ENCODE measurements at places on chromosomes 12 and 14.

DNA sequence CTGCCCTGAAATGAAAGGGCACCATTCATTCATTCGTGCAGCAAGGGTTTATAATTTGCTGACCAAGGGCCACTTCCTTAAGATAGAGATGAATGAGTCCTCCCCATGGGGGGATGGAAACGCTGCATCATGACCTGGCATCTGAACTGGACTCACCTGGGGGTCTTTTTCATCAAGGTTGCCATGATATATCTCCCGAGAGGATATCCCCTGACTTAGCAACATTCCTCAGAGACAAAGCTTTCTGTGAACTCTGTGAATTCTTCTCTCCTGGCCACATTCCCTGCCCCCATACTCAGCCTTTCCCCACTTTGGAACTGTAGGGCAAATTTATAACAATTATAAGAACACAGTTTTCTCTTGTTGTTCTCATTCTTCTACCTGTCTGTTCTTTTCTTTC is 30.8 kb downstream of the SRRM4 start:
- DNase-seq: no peak

GRCh38 chr12:26857465-26858176 is 24.6 kb upstream of the ITPR2 start:
- DNase-seq: no peak

DNA sequence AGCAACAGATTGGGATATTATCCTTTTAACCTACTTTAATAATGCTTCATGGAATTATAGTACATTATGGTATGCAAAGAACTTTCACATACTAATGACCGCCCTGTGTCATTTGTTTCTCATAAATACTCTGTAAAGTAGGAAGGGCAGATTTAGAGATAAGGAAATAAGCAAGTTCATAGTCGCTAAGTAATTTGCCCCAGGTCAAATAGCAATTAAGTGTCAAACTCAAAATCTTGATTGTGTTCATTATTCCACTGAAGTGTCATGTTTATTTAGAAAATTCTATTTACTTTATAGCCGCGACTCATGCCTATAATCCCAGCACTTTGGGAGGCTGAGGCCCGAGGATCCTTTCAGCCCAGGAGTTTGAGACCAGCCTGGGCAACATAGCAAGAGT is 98.7 kb upstream of the ATF1 start:
- DNase-seq: no peak

DNA sequence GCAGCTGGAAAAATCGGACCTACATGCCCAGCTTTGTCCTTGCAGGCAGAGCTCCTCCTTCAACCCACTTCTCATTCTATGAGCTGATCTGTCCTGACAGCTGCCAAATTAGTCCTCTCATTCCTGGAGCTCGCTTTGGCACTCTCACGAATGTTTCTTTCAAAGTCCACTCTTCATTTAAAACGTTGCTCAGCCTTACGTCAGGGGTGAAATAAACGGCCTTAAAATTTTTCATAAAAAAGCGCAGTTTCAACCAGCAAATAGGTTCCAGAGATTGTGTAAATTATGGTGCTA is 120.9 kb upstream of the HIF1A start:
- DNase-seq: no peak

- no peak for DNase-seq
These were observed 59.3 kb downstream of the ABCC9 start for GRCh38 chr12:21881965-21882364.

GRCh38 chr12:112482733-112483132 is 64.0 kb downstream of the PTPN11 start:
- no peak for DNase-seq

- DNase-seq: no peak
These were observed 64.9 kb upstream of the PCED1B start for GRCh38 chr12:47014474-47014873.

GRCh38 chr12:52964556-52965336 is 15.8 kb downstream of the KRT18 start:
- no peak for DNase-seq

DNA sequence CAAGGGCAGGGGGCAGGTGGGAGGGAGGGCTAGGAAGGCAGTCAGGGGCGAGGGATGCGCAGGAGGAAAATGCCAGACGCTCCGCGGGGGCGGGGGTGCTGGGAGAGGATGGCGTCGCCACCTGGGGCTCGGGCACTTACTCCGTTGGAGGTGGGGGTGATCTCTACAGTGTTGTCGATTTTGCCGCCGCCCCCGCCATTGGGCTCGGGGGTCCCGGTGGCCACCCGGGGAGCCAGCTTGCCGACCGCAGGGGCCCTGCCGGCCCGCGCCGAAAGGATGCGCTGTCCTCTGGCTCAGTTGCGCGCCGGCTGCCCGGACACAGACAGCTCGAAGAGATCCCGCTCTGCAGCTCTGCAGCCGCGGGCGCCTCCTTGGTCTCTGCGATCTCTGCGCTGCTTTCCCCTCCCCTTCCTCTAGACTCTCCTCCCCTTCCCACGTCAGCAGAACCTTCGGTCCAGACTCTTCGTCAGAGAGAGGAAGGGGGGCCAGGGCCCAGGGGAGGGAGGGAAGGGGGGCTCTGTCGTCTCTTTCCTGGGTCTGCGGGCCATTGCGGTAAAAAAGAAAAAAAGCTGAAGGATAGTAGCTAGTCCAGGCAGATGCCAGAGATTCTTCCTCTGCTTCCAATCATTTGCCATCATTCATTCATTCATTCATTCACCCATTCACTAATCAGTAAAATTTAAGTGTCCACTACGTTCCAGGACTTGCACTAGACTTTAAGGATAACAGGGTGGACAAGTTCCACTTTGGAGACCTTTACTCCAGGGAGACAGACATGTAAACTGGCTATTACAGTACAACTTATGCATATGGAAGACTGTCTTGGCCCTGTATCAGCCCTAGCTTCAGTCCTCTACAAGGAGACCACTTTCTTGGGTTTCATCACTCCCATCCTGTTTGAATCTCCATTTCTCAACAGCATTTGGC is at the start of gene SLC22A17:
Gene SLC22A17 (minus strand): TSS at position 382 of the 927 bp plus-strand sequence.
- peak; percentile 65 for DNase-seq

GRCh38 chr12:66679461-66680084 is 697 bp upstream of the GRIP1 start:
- no peak for DNase-seq

DNA sequence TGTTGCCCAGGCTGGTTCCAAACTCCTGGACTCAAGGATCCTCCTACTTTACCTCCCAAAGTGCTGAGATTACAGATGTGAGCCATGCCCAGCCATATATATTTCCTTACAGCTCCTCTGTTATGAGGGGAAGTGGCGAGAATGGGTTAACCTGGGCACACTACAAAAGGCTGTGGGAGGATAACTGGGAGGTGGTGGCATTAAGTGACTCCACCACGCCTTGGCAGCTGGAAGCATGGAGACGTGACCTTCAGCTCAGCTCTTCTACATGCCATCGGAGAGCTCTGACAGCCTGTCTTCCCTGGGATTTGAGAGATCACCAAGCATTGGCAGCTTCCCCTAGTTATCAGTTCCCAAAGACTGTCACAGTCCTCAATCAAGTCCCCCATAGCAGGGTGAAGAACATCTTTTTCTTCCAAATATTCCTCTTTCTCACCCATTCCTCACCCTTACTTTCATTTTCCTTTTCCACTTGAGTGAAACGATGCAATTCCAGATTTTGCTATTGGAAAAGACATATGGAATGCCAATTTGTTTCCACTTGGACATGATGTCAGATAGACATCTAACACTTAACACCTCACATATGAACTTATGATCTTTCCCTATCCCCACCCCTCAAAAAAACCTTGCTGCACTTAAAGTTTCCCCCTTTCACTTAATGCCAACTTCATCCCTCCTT is 48.5 kb downstream of the PHLDA1 start:
- peak; percentile 35 for DNase-seq

DNA sequence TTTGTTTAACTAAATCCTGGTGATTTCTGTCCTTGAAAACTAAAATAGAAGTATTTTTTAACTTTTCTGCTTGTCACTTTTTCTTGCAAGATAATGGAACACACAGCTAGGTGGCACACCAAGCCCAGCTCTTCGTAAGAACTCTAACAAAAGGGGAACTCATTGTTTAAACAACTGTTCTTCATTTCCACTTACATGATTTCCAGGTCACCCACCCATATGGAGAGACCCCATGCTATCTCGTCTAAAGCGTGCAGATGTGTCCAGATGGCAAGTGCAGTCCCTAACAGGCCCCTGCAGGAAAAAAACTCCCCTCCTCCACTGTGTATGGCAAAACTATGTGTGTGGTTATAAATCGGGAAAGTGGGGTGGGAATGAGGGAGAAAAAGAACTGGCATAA is 43.3 kb upstream of the NT5DC3 start:
- no peak for DNase-seq

GRCh38 chr14:95522116-95522515 is 5.7 kb upstream of the SYNE3 start:
- no peak for DNase-seq

DNA sequence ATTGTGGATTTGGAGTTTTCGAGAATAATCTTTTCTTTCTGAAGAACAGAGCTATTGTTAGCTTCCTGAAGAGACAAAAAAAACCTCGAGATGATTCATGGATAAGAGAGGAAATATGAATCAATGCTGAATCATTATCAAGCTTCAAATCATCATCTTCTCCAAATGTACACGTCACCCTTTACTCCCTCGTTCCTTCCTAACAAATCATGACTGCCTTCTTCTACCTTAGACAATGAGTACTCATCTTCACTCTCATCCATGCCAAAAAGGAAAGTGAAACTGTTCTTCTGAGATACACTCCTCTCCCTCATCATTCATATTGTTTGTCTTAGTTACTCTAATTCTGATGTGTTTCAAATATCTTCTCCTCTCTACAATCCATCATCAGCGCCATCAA is 1115.8 kb upstream of the ATXN7L3B start:
- no peak for DNase-seq

DNA sequence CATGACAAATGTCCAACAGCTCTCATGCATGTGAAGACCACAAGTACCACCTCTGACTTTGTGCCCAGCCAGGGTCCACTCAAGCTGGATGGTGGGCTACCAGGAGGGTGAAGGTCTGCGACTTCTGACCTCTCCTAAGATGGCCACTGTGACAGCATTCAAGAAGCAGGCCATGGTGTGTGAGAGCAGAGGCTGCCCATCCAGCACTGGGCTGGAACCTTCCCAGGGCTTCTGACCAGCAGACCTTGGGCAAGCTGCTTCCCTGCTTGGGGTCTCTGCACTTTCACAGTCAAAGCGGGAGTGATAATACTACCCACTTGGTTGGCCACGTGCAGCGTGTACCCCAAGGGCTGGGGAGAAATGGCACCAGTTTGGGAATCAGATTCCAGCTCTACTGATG is 10.4 kb downstream of the MMAB start:
- no peak for DNase-seq

DNA sequence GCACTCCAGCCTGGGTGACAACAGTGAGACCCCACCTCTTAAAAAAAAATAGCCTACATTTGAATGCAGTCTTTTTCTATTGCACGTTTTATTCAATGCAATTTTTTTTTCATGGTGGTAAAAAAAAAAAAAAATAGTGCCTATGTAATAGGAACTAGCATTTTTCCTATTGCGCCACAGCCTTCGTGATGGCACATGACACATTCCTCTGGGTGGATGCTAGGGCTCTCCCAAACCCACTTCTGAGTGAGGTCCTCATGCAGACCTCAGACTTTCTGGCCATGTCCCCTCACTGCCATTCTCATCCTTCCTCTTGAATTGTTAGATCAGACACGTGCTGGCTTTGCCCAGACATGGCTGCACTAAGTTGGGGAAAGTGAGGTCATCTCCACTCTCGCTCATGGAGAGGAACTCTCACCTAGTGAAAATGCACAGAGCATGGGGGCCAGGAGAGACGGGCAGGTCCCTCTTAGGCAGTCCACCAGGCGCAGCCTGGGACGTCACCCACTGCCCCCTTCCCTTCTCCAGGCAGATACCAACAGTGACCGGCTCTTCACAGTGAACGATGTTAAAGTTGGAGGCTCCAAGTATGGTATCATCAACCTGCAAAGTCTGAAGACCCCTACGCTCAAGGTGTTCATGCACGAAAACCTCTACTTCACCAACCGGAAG is 19.2 kb downstream of the DCAF4 start:
- DNase-seq: no peak

- DNase-seq: no peak
These were observed 41.8 kb downstream of the CACNA1C start for GRCh38 chr12:2094597-2094996.

DNA sequence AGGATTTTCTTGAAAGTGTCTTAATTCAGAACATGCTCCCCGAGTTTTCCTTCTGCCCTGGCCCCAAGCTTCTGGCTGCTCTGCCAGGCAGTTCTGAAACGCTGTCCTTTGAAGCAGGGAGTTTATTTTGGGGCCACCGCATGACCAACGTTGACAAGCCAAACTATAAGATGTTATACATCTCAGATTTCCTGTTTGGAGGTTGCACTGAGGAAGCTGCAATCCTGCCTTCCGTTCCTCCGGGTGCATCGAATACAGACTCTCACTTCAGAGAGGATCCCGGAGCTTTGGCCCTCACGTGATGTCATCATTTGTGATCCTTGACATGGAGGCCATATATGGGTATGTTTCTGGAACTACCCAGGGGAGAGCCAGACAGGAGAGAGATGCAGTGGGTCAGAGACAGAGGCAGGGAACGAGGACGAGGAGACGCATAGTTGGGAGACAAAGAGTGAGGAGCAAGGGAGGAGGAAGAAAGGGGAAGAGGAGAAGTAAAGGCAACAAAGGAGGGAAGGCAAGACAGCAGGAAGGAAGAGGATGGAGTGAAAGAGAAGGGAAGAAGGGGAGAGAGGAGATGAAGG is at the start of gene ASB2:
Gene ASB2 (minus strand): TSS at position 94 of the 581 bp plus-strand sequence. CDS start 12,031 bp downstream, outside the sequence.
- no peak for DNase-seq

DNA sequence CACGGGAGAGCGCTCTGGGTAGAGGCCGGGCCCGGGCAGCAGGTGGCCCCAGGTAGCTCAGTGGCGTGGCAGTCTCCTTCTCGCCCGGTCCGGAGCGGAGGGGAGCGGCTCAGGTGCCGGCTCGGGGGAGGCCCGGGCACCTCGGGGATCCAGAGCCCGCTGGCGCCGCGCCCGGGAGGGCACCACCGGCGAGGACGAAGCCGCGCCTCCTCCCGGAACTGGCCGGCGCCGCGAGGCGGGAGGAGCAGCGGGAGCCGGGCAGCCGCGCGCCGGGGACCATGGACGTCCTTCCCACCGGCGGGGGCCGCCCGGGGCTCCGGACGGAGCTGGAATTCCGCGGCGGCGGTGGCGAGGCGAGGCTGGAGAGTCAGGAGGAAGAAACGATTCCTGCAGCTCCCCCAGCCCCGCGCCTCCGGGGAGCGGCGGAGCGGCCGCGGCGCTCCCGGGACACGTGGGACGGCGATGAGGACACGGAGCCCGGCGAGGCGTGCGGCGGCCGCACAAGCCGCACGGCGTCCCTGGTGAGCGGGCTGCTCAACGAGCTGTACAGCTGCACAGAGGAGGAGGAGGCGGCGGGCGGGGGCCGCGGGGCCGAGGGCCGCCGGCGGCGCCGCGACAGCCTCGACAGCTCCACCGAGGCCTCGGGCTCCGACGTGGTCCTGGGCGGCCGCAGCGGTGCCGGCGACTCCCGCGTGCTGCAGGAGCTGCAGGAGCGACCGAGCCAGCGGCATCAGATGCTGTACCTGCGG is 21.5 kb upstream of the GNS start:
- DNase-seq: peak; percentile 68

Data from colonic mucosa (tissue), 4 donors.